ENCODE measurements at places on chromosomes 3 and 15.

DNA sequence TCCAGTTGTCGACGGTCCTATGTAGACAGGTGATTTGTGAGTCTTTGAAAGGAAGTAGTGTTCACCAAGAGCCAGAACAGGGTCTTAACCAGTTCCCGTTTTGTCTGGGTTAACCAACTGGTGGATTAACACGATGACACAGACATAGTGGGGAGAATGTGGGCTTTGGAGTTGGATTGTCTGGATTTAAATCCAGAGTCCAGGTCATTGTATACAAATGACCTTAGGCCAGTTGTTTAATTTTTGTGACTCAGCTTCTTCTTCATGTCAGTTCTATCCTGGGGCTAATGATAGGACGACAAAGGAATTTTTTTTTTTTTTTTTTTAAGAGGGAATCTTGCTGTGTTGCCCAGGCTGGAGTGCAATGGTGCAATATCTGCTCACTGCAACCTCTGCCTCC is 126.7 kb downstream of the LPP start:
- no peak for DNase-seq

DNA sequence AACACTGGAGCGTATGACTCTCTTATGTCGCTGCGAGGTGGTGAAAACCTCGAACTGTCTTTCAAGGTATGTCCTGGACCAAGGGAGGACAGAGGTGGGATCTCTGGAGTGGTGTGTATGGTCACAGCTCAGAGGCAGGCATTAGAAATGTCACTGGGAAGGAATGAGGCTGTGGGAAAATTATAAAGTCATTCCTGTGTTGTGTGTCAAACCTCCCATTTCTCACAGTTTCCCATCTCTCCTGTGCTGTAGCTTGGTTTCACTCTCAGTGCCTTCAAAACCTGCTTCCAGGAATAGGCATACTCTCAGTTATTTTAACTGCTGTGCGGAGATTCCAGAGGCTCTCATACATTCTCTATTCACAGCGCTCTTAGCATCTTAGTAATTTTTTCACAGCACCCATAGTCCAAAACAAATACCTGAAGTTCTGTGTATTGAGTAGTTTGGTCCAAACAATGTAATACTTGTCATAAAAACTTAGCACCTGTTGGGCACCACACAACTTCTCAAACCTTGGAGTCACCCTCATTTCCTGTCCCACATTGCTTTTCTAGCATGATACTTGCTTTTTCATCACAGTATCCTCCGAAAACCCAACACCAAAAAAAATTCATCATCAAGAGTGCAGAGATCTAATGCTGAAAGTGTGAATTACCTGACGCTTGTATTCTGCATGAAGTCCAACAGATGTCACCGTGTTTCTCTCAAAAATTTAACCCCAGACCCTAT is 36.9 kb downstream of the GALNT15 start:
- DNase-seq = no peak

- DNase-seq = no peak
Observed at GRCh38 chr15:74220475-74221248, 15.5 kb upstream of the CCDC33 start.

GRCh38 chr3:30539772-30540171 is 66.6 kb upstream of the TGFBR2 start:
- no peak for DNase-seq

DNA sequence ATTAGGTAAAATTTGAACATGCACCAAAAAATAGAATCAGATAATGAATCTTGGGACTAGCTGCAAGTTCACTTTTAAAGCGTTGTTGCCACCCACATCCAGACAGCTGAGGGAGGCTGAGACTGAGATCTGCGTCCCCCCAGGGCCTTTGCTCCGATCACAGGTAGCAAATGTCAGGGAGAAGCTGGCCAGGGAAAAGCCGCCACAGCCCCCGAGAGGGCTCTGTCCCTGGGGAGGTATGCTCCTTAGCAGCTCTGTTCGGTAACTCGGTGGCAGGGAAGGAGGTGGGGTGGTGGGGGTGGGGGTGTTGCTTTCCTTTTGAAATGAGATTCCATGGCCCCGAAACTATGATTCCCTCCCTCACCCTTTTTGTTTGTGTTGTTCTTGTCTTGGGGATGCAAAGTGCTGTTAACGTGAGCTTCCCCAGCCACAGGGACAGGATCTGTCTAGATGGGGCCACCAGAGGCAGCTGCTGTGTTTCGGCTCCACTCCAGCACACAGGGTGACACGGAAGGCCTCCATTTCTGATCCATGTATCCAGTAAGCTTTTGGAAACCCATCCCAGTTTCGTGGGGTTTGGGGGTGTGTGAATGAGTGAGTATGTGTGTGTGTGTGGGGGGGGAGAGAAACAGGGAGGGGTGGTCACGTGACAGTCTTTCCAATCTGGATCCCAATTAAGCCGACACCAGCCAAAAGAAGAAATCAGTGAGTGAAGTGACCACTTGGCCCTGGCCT is 1.1 kb upstream of the MINAR1 start:
- no peak for DNase-seq

DNA sequence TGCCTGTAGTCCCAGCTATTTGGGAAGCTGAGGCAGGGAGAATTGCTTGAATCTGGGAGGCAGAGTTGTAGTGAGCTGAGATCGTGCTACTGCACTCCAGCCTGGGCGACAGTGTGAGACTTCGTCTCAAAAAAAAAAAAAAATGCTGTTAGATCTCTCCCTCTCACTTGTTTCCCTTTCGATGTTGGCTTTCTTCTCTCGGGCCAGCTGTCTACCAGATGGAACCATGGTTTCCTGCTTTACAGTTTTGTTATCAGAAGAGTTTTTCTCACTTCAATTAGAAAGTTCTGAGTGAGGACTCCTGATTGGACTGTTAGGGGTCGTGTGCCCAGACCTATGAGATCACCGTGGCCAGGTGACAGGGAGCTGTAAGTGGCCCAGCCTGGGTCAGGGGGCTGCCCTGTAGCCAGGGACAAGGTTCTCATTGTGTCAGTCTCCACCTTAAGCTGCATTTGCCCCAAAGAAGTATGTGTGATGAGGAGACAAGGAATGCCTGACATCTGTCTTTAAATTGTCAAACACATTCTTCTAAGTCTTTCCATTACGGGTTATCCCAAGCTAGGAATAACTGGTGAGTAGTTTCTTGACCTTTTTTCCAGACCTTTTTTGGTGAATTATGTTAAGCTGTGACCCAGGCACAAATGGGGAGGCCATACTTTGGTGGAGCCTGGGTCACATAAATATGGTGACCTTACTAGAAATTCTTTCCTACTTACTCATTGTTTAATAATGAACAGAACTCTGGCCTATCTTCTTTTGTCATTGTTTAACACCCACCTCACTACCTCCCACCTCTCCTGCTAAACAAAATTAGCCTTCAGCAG is 25.2 kb downstream of the SNAPC5 start:
- peak; percentile 38 for DNase-seq

DNA sequence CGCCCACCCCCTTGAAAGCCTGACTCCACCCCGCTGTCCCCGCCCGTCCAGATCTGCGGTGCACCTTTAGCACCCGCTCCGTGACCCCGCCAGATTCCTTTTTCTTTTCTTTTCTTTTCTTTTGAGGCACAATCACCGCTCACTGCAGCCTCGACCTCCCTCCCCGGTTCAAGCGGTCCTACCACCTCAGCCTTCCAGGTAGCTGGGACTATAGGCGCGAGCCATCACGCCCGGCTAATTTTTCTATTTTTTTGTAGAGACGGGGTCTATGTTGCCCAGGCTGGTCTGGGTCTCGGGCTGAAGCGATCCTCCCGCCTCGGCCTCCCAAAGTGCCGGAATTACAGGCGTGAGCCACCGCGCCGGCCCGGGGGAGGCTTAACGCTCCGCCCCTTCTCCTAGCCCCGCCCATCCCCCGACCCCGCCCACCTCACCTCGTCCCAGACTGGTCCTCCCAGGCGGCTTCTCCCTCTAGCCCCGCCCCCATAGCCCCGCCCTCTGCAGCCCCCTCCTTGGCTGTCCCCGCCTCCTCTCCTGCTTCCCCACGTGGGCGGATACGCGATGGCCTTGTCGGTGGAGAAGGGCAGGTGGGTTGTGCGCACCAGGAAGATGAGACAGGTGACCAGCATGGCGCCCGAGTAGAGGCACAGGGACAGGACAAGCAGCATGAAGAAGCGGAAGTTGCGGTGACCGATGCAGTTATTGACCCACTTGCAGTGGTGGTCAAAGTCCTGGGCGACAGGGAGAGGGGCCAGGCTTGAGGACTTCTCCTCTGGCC is 3.2 kb downstream of the ZDHHC19 start:
- peak; percentile 54 for DNase-seq

GRCh38 chr15:66876731-66877476 is 174.9 kb downstream of the SMAD6 start:
- no peak for DNase-seq

DNA sequence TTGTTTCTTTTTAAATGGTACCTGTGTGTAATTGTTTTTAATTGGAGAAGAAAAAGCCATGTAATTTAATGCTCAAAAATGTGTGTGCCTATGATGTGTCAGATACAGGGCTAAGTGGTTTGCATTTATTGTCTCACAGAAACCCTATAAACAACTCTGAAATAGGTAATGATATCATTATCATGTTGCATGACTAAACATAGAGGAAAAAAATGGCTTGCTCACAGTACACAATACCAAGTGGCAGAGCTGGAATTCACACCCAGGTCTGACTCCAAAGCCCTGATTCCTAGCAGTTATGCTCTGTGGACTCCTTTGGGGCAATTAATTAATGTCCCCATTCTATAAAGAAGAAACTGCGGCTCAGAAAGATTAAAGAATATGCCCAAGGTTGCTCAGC is 237.4 kb upstream of the TRIM42 start:
- no peak for DNase-seq

- no peak for DNase-seq
Observed at GRCh38 chr3:22319446-22319845, 568.4 kb upstream of the ZNF385D start.

DNA sequence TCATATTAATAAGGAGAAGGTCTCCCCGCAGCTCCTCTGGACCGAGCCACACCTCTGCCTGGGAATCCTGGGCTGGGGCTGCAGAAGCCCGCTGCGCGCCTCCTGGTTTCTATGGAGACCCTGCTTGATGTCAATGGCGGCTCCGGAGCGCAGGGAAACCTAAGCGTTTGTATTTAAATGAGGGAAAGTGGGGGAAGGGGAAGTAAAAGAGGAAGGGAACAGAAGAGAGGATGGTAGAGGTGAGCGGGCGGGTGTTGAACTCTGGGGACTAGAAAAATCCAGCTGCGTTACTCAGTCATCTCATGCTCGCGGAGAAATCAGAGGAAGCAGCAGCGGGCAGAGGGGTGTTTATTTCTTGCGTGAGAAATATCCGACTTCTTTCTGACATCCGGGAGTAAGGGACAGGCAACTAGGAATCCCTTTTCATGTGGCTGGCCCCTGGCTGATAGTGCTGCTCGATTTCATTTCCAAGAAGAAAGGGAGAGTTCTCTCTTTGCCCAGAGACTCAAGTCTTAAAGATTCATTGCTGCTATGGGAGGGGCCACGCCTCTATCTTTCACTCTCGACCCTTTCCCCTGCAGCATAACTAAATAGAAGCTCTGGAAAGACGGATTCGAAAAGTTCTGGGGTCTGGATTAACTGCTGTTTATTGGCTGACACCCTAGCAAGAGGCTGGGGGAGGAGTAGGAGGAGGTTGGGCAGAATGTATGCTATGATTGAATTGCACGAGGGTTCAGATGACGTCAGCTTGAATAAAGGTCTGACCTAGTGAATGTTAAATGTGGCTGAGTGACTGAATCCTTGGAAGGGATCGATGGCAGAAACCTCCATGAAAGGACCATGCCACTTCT is 110.5 kb upstream of the GAP43 start:
- peak; percentile 11 for DNase-seq

- no peak for DNase-seq
Observed at GRCh38 chr3:47850564-47851410, 47.8 kb downstream of the DHX30 start.

DNA sequence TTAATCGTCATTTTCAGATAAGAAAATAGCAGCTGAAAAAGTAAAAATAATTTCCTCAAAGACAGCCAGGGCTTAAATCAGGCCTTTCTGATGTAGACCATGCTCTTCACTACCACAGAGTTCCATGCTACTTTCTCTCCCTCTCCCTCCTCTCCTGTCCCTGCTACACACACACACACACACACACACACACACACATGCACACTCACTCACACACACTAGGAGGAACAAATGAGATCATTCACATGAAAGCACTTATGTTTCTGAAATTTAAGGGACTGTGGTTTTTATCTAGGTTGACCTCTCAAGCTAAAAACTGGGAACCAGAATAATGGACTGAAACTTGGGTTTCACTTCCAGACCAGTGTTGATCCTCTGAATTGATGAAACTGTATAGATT is 4.1 kb upstream of the PSMA4 start:
- DNase-seq = no peak

- DNase-seq = no peak
Observed at GRCh38 chr15:63596676-63597037, 530 bp upstream of the FBXL22 start.

DNA sequence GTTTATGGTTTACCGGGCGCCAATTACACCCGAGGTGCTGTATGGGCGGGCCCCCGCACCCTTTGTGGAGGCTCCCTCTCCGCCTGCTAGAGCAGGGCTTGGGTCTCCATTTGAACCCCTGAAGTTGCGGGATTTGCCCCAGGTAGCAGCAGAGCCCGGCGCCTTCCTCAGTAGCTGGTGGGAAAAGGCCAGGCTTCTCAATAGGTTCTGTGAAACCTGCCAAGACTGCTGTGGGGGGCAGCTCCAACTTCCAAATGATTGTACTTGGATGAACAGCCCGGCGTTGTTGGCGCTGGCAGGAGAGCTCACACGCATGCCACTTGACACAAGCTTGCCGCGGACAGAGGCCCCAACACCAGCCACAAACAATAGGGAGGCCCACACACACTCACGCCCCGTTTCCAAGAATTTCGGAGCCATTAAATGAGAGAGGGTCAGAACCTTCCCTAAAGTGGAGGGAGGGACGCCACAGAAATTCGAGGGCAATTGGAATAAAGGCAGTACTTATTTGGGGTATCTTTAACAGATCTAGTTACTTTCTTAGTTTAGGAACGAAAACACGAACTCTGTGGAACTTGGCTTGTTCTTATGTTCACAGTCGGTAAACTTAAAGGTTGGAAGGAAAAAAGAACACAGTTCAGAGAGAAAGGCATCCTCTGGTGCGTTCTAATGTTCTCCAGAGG is 1.4 kb downstream of the EPHB3 start:
- DNase-seq = no peak

- DNase-seq = peak; percentile 22
Observed at GRCh38 chr15:56038015-56038414, 44.6 kb upstream of the NEDD4 start.

- DNase-seq = no peak
Observed at GRCh38 chr3:312160-312733, 115.7 kb downstream of the CHL1 start.
